Amniotic stem cell (primary cell): ENCODE measurements at places on chromosomes 12 and 14.
A peak's percentile ranks its signal among the peaks of the same experiment; 100 is the strongest.

DNA sequence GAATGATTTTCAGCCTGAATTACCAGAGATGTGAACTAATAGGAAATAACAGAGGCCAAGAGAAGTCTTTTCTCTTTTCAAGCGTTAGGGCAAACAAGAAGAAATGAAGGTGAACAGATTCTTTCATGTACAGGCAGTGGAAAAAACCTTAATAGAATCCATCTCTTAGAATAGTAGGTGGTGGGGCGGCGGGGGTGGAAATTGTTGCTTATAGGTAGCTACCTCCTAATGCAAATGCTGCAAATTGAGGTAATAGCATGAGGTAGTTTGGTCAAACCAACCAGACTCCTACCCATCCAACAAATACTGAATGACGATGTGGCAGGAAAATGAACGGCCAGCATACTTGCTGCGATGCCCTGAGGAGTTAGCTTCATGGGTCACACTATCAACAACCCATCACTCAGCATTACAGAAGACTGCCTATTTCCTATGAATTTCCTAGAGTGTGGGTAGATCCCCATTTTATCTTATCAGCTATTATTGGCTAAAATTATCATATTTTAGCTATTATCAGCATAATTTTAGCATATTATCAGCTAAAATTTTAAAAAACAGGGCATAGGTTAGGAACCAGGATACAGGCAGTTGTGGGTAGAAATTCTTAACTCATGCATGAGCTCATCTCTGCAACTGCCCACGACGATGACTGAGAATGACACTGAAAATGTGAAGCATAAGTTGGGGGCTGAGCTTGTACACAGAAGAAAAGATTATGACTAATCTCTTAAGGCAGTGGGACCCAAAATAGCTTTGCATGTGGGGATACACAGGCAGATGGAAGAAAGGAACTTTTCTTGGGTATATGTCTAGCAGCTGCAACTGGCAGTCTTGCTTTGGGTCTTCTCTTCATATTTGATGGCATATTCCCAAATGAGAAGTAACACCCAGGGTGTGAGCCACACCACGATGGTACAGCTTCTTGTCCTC, 68.7 kb downstream of the NIN start:
- no peak for DNase-seq

DNA sequence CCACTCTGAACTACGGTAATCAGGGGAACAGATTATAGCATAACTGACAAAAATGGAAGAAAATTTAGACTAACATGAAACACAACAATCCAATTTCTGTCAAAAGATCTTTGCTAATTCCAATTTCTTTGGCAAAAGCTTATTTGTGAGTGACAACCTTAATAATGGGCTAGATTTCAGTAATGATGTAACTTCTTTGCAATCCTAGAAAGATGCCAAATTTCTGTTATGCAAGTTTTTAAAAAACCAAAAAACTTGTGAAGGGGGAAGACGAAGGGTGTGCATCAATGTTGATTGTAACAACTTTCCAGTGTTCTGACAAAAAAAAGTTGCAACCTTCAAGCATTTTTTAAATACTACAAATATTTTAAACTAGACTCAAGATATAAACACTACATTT, 59.9 kb downstream of the DICER1 start:
- no peak for DNase-seq

- DNase-seq: no peak
Observed at GRCh38 chr14:75158843-75159614, 17.4 kb downstream of the TMED10 start.

DNA sequence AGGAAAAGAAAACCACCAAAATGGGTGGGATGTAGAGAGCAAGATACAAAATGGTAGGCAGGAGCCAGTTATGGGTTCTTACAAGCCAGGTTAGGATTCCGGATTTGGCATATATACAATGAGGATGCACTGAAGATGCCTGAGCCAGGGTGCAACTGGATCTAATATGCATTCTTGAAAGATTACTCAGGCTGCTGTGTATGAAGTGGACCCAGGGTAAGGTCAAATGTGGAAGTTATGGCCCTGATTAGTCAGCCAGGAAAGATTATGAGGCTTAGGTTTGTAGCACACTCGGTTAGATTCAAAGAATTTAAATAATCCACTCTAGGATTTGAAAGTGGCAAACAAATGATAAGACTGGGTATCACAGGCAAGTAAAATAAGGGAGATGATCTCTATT, 1750.7 kb upstream of the FLRT2 start:
- DNase-seq: peak; percentile 10

- DNase-seq: no peak
Observed at GRCh38 chr14:73725116-73726024, 11.2 kb upstream of the PNMA1 start.

- no peak for DNase-seq
Observed at GRCh38 chr12:72077111-72077820, 138.6 kb downstream of the TPH2 start.

- DNase-seq: peak; percentile 55
Observed at GRCh38 chr14:67618617-67619063, 1.1 kb upstream of the ARG2 start.

- DNase-seq: peak; percentile 51
Observed at GRCh38 chr14:49946320-49947141, 53.6 kb downstream of the ARF6 start.

DNA sequence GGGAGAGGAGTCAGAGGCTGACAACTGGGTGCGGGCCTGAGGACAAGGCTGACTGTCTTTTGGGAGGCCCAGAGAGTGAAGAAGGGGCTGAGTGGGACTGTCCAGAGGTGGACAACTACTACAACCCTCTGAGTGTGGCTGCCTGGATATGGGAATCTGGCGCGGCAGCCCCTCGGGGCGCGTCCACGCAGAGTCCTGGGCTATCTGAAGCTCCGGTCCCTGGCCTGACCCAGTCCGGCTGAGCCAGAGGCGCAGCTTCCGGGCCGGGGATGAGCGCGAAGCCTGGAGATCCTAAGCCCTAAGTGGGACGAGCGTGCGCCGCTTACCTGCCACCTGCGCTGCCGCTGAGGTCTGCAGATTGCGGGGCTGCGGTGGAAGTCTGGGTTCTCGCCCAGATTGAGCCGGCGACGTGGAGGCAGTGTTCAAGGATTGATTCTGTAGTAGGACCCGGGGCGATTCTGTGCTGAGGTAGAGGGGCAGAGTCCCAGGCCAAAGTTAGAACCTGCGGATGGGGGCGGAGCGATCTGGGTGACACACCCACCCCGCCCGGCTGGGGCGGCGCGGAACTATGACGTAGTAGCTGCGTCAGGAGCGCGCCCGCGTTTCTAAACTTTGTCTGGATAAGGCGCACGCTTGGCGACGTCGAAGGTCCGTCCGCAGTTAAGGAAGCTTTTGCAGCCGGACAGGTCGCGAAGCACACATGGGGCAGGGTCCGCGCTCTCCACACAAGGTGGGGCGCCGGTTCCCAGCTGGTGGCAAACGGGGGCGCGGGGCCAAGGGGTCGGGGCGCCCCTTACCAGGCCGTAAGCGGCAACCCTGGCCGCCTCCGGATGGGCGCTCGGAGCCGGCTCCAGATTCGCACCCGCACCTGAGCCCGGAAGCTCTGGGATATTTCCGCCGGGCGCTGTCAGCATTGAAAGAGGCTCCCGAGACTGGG, at the start of the genes DHRS1 and NOP9:
Gene DHRS1, minus strand, starts transcription at position 526 of the 937 bp plus-strand sequence. CDS start 674 bp downstream, outside the sequence.
Gene NOP9, plus strand, starts transcription at position 596 of the 937 bp plus-strand sequence. Its CDS starts 105 bp downstream, at position 701.
- peak; percentile 78 for DNase-seq

- no peak for DNase-seq
Observed at GRCh38 chr12:1913377-1914113, 4.9 kb downstream of the CACNA2D4 start.

DNA sequence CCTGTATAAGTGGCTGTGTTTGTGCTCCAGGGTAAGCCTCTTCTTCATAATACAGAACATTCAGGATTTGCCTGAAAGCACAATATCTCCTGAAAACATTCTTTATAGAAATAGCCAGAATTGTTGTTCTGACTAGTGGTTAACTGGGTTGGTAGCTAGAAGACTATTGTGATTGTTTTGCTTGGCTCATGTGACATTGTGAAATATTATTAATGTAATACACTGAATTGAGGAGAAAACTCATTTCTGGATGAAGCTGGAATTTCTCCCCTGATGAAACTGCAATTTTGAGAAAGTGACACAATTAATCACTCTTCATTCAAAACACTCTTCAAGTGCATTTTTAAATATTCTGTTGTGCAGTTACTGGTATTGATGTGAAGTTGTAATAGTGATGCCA, 172.3 kb upstream of the PTPRQ start:
- no peak for DNase-seq

DNA sequence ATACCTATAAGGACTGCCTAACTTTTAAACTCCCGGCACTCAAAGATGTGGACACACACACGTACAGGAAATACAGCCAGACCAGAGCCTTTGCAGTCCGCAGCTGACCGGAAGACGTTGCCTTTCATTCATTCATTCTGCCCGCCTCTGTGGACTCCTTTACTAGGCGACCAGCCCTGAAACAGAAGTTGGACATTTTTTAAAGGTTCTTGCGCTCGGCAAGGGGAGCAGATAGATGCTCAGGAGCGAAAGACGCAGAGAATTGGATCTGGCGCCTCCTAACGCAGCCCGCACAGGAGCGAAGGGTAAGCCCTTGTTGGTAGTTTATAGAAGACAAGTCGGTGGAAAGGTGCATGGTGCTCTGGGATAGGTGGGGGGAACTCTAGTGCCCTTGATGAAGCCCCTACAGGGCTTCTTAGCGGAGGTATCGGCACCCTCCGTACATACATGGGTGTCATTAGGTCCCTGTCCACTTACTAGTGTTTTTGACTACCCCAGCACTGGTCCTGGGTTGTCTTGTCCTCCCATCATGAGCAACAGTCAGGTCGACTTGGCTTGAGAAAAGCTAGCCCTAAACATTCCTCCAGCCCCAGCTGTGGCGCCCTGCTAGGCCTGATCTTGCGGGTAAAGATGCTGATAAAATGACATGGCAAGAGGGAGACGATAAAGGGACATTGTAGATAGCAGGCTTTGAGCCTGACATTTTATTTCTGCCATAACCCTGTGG, at the start of gene KDM2B:
Gene KDM2B, minus strand, starts transcription at position 65 of the 727 bp plus-strand sequence. CDS start 112 bp downstream, outside the sequence.
- no peak for DNase-seq

DNA sequence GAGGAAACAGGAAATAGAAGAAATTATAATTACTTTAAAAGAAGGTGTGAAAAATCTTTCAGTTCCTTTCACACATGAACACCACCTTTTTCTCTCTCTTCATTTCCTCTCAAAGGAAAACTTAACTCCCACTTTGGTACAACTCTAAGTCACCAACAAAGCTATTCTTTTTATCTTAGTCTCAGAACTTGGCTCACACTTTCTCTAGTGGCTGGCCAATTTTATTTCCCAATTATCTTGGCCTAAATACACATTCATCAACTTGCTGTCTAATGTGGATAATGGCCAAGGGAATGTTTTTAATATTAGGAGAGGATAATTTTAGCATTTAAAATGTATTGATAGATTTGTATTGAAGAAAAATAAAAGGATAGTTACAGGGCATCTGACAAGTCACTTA, 64.5 kb upstream of the NAV3 start:
- DNase-seq: no peak
